T-helper 17 cell (primary cell): ENCODE measurements at places on chromosomes 1 and 21.

- no peak for DNase-seq
Measured at GRCh38 chr1:70891051-70891843, 156.4 kb downstream of the PTGER3 start.

GRCh38 chr1:9400425-9401079, 107.9 kb downstream of the SPSB1 start:
- no peak for DNase-seq

GRCh38 chr1:38361566-38361965, 315.0 kb upstream of the POU3F1 start:
- DNase-seq = no peak

DNA sequence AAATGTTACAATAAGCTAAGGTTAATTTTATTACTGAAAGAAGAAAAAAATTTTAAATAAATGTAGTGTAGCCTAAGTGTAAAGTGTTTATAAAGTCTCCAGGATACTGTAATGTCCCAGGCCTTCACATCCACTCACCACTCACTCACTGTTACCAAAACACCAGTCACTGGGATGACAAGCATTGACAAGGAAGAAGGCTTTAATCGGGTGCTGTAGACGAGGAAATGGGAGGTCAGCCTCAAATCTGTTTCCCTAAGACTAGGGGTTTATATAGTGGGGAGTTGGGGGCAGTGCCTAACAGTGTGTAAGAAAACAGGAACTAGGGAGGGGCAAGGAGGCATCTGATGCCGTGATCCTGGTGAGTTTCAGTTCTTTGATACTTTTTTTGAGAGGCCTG, 69.4 kb downstream of the CHRM3 start:
- no peak for DNase-seq

DNA sequence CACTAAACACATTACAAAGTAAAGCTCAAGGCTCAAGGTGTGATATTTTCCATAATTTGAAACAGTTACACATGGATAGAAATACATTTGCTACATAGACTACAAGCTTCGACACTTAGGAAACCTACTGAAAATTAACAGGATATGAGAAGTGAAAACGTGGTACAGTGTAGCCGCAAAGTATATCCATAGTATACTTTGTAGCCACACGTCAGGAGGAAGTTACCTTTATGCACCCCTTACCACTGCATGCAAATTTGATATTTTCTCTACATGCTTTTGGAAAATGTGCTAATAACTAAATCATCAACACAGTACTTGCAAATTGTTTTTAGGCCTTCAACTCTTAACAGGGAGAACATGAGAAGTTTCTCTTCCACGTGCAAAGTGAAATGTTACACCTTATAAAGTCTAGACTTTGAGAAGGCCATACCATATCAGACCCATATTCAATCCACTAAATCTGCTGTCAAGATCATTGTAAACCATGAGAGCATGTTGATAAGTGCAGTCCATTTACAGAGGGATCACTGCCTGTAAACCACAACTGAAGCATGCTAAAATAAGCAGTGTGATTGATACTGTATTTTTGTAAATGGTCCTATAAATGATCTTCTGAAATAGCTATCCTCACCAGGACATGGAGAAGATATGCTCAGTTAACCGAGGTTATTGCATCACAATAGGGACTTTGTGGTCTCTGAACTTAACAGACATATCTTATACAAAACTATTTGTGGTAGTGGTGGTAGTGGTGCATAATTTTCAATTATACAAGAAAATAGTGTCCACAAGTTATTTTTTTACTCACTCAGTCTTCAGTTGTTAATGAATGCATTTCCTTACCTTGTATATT, 64.7 kb downstream of the VAV3 start:
- no peak for DNase-seq

DNA sequence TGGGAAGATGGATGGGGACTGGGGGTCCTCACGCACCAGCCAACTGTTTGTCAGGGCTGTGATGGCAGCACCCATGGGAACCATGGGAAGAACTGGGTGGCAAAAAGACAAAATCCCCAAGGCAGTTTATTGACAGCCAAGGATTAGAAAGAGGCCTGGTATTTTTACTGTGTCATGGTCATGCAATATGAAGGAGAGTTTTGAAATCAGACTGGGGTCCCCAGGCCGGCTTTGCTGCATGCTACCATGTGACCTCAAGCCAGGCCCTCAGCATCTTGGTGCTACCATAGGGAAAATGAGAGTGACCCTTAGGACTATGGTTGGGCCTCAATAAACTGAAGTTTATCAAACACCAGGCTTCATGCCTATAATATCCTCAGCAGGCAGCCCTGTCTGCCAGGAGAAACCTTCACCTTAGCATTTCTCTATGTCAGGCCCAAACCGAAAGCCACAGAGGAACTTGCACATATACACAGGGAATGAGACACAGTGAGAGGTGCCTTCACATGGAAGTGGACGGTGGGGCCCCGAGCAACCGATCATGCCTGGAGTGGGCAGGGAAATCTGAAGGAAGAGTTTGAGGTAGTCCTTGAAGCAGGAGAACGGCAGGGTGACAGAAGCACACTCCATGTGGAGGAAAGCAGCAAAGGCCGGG, 203.2 kb downstream of the HIVEP3 start:
- no peak for DNase-seq

DNA sequence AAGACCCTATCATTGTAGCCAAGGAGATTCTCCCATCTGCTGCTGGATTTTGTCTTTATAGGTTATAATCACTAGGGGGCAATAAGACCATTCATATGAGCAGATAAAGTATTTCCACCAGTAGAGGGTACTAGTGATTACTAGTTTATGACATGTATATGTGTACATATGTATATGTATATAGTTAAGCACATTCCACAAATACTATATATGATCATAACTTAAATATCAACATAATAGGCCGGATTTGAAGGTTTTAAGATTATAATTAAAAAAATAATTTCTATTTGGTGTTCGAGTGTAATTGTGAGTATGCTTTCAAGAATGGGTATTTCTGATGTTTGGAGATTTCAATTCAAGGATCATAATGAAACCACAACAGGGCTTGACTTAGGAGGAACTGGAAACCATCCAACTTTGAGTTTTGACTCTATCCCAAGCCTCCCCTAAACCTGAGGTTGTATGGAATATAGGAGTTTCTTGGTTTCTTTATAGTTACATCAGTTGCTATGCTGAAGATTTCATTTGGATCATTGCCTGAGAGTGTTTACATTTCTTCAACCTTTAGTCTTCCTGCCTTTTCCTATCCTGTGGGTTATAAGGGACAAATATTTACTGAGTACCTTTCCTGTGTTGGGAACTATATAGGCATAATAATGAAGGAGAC, 16.9 kb downstream of the TCEANC2 start:
- DNase-seq = no peak

GRCh38 chr1:76408303-76408702, 333.8 kb downstream of the ST6GALNAC3 start:
- no peak for DNase-seq

DNA sequence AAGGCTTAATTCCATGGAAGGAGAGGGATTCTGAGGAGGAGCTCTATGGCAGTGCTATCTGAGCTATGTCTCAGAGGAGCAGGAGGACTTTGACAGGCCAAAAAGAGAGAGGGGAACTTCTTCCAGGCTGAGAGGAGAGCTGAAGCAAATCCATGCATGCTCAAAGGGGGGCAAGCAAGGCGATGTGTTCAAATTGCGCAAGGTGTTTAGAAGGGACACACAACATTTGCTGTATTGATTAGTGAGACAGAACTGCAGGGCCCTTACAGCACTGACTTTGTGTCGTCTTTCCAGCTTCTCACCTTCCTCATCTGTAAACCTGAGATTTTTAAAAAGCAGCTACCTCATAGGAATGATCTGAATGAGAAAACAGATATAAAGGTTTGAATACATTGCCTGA, 145.3 kb downstream of the DAB1 start:
- no peak for DNase-seq

DNA sequence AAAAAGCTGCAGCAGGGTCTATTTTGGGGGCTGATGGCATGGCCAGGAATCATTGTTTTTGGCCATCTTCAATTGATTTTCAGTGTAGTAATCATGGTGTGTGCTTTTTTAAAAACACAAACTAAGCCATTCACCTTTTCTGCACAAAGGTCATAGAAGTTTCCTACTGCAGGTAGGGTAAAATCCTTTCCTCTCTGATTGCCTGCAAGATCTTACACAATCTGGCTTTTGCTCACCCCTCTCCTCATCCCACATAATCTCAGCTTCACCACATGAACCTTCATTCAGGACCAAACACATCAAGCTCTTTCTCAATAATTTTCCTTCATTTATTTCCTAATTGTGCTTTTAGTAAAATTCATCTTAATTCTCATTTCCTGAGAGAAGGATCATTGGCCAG, 38.3 kb upstream of the GBP5 start:
- DNase-seq = no peak

GRCh38 chr1:185400052-185400451, 83.0 kb upstream of the IVNS1ABP start:
- no peak for DNase-seq

DNA sequence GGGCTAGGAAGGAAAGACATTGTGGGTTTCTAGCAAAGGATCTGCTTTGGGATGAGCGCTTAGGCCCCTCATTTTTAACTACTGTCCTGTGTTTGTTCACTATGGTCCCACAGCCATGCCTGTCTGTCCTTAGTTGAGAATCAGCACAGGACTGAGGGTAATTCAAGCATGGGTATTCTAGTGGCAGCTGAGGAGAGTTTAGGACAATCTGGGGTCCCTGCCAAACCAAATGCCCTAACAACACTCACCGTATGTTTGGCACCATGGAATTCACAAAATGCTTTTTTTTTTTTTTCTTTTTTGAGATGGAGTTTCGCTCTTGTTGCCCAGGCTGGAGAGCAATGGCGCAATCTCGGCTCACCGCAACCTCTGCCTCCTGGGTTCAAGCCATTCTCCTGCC, 10.4 kb downstream of the ARHGEF11 start:
- DNase-seq = no peak

- DNase-seq = no peak
Measured at GRCh38 chr1:163672976-163673758, 351.4 kb downstream of the NUF2 start.

- DNase-seq = no peak
Measured at GRCh38 chr1:212219679-212220463, 65.3 kb upstream of the PPP2R5A start.

DNA sequence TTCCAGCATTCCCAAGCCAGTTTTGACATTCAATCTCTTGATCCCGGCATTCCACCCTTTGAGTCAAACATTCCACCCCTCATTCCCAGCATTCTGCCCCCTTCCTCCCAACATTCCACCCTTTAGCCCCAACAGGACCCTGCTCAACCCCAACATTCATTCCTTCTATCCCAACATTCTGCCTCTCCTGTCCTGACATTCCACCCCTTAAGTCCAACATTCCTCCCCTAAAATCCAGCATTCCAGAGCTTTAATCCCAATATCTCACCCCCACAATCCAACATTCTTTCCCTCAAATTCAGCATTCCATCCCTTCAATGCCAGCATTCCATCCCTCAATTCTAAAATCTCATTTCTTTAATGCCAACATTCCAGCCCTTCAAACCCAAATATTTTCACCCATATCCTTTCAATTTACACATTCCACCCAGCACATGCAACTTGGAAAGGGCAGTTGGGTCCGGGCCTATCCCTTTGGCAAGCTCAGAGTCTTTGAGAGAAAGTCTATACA, 22.9 kb downstream of the DDX20 start:
- no peak for DNase-seq

DNA sequence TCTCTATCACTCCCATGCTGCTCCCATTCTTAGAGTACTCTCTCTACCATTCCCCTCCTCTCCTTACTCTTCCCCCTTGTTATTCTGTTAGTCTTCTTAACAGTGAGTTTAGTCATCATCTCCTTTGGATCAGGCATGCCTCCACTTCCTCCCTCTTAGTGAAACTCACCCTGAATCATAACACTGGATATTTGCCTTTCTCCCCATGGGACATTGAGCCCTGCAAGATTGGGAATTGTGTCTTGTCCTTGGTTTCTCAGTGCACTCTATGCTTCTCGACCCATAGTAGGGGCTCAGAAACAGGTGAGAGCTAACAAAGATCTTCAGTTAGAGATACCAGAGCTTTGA, 68.3 kb upstream of the GCLM start:
- no peak for DNase-seq

GRCh38 chr1:64039390-64039926, 164.0 kb upstream of the UBE2U start:
- no peak for DNase-seq

GRCh38 chr1:78275456-78275855, 215.3 kb upstream of the PTGFR start:
- no peak for DNase-seq

DNA sequence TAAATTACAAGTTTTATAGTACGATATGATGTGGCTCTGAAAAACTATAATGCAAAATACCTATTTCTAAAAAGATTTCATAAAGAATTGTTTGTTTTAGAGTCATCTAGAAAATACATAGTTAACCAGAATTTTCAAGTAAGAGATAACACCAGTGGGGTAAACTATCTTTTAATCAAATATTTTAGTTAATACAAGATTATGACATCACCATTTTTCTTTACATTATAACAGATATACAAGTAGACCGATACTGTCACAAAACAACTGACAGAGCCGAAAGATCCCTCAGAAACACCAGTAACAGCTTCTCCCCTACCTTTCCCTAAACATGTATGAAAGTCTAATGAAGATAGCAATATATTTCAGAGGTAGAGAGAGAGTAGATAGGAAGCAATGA, 54.2 kb downstream of the EPS15 start:
- no peak for DNase-seq

GRCh38 chr1:33234588-33234990, 21.7 kb upstream of the ZNF362 start:
- DNase-seq = no peak

GRCh38 chr1:1210726-1211540, 3.0 kb downstream of the TNFRSF4 start:
- peak; percentile 12 for DNase-seq

DNA sequence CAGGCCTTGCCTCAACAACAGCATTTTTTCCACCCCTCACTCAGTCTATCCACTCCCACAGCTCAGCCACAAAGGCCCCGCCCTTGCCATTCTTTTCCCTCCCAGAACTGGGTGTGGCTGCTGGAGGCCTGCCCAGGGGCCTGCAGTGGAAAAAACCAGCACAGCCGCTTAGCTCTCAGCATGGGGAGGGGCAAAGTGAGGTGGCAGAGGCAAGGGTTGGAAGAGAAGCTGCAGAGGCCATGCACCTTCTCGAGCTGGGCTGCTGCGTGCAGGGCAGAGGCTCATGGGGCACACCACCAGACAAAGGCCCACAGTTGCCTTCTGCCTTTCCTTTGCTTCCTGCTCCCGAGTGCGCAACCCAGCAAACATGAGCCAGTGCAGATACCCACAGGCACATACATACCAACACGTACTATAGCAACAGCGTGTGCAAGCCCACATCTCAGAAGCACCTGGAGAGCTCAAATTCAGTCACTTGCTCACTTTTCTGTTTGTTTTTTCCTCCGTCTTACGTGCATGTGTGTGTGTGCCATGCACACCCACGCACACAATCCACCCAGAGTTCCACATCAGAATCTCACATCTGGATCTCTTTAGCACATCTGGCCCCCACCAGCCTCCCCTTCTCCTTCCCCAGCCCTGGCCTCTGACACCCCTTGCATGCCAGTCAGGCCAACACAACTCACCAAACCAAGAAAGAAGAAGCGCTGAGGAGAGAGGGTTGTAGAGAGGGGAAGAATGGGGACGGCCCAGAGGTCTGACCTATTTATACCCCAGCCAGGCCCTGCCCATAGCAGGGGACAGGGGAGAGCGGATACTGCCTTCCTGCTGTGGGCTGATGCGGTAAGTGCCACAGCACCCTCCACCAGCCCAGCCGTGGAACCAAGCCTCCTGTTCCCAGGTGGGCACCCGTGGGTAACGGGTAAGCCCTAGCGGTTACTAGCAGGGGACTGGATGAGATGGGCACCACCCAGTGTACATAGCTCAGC, at the start of gene S100A4:
Gene S100A4 (minus strand): TSS at position 740 of the 989 bp plus-strand sequence. CDS start 1,012 bp downstream, outside the sequence.
- peak; percentile 78 for DNase-seq
